Placental pericyte (primary cell): ENCODE measurements at places on chromosomes 12 and 14. TPM values are rescaled to one million over a fixed set of nuclear protein-coding genes. Genes with fewer than 3 reads are reported as not detected.

NYNRIN gene
- 1.6 and 4.2 TPM in 2 replicates for total RNA-seq

IKZF4 gene
- 2.8 and 4.9 TPM in 2 replicates for total RNA-seq

BEGAIN gene
- total RNA-seq = under 0.01 and 0.14 TPM in 2 replicates

TMCC3 gene
- 8.4 and 14.9 TPM in 2 replicates for total RNA-seq

GPR84 gene
- total RNA-seq = not detected in 2 replicates

SDR9C7 gene
- not detected in 2 replicates for total RNA-seq

FOXN4 gene
- not detected in 2 replicates for total RNA-seq

LBHD2 gene
- total RNA-seq = not detected in 2 replicates

HEBP1 gene
- 8.9 and 27.4 TPM in 2 replicates for total RNA-seq

ST8SIA1 gene
- under 0.01 TPM in 1 of 2 replicates, not detected in the other for total RNA-seq

SELPLG gene
- total RNA-seq = 1.3 and 2.1 TPM in 2 replicates
